T-cell (primary cell): ENCODE measurements at places on chromosomes 11 and 22.

- no peak for DNase-seq
Measured at GRCh38 chr11:106552694-106553203, 465.5 kb downstream of the GUCY1A2 start.

GRCh38 chr11:134905517-134905916, 493.5 kb upstream of the B3GAT1 start:
- DNase-seq, result no peak

GRCh38 chr11:613369-613968, 2.3 kb downstream of the IRF7 start:
- peak; percentile 78 for DNase-seq

GRCh38 chr11:109553284-109553683, 131.3 kb downstream of the C11orf87 start:
- DNase-seq, result no peak

GRCh38 chr11:105144887-105145286, 5.3 kb upstream of the CARD18 start:
- DNase-seq, result no peak

DNA sequence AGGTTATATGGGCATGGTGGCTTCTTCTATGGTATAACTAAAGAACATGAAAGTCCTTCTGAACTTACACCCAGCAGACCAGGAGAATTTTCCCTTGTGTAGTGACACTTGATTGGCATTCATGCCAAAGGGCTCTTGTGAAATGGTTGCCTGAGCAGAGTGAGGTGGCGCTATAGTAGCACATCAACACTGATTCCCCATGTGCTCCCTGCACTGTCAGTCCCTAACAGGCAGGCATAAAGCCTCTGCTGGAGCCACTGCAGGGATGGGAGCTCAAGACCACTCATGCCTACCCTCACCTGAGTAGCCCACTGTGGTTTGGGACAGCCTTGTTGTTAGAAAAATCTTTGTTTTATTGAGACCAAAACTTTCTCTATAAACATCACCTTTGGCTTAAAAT, 92.6 kb upstream of the LIN7C start:
- no peak for DNase-seq

DNA sequence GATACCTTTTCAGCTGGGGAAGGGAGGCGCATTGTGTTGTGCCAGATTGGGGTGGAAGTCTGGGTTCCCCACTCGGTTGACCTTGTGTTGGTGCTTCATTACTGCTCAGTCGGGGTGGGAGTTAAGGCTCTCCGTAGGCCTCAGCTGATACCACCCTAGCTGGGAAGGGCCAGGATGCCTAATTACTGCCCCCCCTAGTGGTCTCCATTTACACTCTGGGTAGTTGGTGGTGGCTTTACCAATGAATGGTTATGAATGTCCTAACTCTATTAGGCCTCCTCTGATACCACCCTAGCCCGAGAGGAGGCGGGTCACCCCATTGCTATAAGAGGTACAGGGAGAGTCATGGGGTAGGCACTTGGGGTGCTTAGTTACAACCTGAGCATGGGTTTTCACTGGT, 27.5 kb upstream of the HIKESHI start:
- DNase-seq, result no peak

DNA sequence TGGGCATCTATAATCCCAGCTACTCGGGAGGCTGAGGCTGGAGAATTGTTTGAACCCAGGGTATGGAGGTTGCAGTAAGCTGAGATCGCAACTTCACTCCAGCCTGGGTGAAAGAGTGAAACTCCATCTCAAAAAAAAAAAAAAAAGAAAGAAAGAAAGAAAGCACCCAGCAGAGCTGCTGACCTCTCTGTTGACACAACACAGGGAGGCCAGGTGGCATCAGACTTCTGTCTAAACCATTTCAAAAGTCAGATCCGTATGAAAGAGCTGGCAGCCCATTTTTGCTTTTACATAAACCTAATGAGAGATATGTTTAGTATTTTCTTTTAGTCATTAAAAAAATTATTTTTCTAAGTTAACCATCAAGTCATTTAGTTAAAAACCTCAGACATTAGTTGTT, 64.4 kb upstream of the RRM1 start:
- no peak for DNase-seq

DNA sequence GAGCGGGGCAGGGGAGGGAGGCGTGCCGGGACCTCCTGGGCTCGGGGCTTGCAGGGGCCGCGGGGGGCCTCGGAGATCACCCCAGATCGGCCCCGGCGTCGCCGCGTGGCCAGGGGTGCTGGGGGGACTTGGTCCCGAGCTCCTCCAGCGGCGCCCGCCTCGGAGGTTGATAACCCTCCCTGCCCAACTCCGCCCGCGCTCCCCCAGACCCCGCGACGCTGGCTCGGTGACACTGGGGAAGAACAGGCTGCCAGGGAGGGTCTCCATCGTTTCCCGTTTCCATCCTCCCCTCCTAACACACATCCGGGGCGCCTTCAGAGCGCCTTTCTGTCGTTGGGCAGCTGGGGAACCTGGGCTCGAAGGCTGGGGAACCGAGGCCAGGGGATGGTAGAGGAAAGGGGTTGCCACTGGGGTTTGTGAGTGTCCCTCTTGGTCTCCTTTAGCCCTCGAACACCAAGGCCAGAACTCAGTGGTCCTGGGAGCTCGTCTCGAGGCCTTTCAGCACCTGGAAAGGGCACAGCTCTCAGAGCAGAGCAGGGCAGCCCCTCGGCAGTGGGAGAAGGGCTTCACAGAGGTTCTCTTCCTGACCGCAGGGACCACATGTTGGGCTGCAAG, 431 bp downstream of the SLC37A2 start:
- no peak for DNase-seq

DNA sequence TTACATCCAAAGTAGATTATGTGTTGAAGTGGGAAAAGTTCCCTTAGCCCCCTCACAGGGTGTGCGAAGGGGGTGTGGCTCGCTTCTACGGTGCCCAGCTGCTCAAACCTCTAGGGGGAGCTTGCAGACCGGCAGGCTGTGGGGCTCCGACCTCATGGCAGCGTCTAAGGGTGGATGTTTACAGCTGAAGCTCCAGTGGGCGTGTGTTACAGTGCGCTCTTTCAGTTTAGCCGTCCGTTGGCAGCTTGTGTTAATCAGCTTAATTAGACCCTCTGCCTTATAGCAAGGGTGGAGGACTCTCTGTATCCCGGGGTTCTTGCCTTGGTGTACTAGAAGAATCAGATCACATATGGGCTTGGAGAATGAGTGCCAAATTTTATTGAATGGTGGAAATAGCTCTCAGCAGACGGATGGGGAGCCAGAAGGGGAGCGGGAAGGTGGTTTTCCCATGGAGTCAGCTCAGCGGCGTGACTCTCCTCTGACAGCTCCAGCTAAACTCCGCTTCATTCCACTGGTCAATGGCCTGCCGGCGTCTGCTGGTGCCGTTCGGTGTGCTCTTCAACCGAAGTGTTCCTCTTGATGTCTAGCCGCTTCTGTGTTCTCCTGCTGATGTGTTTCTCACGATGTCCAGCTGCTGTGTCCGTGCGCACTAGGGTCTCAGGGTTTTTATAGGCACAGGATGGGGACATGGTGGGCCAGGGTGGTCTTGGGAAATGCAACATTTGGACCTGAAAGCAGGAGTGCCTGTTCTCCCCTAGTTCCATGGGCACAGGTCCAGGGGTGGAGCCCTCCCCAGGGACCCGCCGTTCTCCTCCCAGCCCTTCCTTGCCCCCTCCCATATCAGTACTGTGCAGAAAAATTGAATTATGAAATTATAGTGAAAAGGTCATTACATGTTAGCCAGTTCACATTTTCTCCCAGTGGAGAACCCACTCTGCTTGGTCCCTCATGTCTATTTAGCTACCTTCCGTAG, 28.6 kb upstream of the OR10G7 start:
- DNase-seq, result peak; percentile 31

- DNase-seq, result no peak
Measured at GRCh38 chr22:50576070-50576469, 2.2 kb downstream of the CPT1B start.

- no peak for DNase-seq
Measured at GRCh38 chr11:62398011-62398994, 20.5 kb upstream of the SCGB1A1 start.

- DNase-seq, result peak; percentile 53
Measured at GRCh38 chr11:1628506-1629325, 859 bp upstream of the KRTAP5-5 start.

GRCh38 chr22:46031557-46031956, 54.6 kb upstream of the WNT7B start:
- no peak for DNase-seq

GRCh38 chr11:64810891-64811272, 531 bp upstream of the MEN1 start:
- DNase-seq, result peak; percentile 71

DNA sequence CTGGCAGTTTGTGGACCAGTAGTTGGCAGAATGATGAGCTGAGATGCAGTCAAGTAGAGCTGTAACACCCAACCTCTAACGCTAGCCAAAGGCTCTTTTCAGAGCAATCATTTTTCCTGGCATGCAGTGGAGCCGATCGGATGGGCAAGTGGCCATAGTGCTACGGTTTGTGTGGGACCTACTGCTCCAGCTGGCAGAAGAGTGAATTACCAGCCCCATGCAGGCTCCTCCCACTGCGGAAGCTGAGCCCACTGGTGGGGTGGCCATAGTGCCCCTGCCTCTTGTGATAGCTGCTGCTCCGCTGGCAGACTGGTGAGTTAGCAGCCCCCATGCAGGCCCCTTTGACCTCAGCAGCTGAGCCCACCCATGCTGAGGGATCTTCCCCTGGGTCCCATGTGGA, 27.0 kb upstream of the SC5D start:
- DNase-seq, result no peak

- no peak for DNase-seq
Measured at GRCh38 chr22:37048133-37048532, 3.4 kb upstream of the KCTD17 start.

DNA sequence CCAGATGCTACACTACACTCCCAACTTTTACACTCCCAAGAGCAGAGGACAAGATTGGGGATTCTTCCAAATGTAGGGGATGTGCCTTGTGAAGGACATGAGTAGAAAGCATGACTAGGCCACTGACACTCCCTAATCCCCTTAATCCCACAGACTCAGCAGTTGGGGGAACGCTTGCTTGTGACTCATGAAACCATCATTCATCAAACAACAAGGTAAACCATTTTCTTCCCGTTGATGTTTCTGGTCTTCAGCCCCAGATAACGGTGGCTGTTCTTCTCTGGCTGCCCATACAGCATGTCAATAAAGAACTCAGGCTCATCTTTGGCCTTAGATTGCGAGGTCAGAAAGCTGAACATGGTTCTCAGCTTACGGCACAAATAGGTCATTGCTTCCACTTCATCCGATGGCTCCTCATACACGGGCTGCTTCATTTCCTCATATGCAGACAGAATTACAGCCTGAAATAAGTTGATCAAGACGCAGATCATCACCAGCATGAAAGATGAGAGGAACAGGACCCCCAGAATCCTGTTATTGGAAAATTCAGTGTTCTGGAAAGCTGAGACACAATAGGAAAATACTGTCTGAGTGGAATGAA, 6.4 kb upstream of the CDPF1 start:
- no peak for DNase-seq

DNA sequence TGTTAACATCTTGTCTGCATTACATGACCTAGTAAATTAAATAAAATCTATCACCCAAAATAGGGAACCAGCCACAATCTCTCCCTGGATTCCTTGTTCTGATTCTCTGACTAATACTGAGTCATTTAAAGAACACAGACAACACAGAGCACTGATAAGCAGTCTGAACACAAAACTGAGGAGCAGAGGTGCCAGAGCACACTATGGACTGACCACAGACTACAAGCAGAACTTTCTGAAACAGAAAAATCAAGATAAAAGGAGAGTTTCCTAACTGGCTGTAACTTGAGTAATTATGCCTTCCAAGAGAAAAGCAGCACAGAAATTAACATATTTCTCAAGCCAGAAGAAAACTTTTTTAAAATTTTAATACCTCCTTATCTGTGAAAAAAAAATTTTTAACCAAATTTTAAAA, 128.8 kb downstream of the SGSM3 start:
- no peak for DNase-seq
